Stimulated activated CD4-positive, alpha-beta T cell treated with anti-CD3 and anti-CD28 coated beads, Interleukin-2, amount 100 ng/mL, for 48 hours (primary cell): ENCODE measurements at places on chromosomes 3 and 15.

- DNase-seq, result no peak
Observed at GRCh38 chr15:64717735-64718495, 57.5 kb downstream of the RBPMS2 start.

DNA sequence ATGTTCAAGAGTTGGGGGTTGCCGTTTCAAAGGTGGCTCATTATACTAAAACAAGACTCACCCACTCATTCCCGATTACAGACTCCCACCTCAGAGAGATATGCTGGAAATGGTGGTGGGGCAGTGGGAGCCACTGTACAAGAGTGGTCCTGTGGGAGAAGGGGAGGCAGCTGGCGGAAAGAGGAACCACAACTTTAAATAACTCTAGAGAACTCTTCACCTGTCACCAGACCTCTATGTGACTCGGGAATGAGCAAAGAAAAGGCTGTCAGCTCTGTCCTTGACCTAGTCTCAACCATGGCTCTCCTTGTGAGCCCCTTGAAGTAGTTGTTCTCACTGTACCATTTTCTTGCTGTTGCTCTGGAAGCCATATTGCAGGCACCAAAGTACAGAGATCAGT, 293.8 kb downstream of the CHST2 start:
- DNase-seq, result no peak

DNA sequence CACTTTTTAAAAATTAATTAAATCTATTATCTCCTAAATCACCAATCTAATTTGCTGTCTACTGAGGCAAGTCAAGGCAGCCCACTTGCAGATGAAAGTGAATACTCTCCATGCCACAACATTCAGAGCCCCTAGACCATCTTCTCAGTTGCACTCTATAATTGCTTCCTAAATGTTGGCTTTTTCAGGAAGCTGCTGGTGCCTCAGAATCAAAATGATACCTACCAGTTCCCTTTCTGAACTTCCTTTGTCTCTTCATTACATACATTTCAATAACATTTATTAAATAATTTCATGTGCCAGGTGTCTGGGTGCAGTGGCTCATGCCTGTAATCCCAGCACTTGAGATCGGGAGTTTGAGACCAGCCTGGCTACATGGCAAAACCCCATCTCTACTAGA, 124.1 kb downstream of the SERPINI1 start:
- DNase-seq, result no peak

DNA sequence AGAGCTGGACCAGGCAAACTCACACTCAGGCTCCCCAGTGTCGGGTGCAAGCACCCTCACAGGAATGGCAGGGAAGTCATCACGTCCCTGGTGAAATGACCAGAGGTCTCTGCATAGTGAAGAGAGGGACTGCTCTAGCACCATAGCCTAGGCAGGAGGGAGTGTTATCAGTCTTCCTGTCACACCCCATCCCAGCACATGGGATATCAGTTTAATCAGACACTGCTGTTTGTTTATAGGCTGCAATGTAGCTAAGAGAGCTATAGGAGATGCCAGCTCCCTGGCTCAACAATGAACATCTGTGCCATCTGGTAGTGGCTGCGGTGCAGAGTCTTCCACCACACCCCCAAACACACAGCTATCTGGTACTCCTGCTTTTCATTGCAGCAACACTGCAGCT, 776.6 kb downstream of the ZNF385D start:
- no peak for DNase-seq

DNA sequence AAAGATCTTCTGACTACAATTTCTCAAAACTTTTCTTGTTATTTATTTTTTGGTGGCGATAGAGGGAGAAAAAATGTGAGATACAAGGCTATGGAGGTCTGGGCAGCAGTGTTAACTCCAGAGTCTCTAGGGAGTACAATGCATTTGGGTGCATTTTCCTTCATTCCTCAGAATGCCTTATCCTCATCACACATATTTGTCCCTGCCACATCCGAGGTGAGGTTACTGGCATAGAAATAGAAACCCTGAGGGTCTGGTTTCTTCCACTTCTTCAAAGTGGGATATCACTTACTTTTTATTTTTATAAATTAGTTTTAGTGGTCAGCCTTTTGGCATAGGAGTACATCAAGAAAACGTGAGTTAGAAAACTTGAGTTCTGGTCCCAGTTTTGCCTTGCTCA, 150.4 kb downstream of the TIGIT start:
- DNase-seq, result no peak

GRCh38 chr3:73021301-73021835, 24.8 kb downstream of the PPP4R2 start:
- DNase-seq, result no peak

DNA sequence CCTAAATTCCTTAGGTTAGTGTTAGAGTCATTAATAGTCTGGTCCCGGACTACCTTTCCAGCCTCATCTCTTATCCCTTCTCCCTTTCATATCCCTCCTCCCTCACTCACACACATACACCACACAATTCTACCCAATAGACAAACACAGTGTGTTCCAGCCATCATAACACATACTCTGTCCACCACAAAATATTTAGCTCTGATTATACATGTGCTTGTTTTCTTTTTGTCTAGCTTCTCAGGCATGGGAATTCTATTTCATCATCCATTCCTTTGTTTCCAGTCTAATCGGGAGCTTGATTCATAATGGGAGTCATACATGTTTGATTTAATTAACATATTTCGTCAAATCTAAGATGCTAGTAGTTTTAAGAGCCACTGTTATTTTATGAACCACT, 161.8 kb upstream of the BFSP2 start:
- no peak for DNase-seq
